NCI-H187 treated with DMSO at 0.1 percent for 48 hours (cell line): ENCODE measurements at places on chromosomes 12 and 14.

- DNase-seq, result no peak
Observed at GRCh38 chr12:8493084-8493483, 20.2 kb upstream of the CLEC4D start.

DNA sequence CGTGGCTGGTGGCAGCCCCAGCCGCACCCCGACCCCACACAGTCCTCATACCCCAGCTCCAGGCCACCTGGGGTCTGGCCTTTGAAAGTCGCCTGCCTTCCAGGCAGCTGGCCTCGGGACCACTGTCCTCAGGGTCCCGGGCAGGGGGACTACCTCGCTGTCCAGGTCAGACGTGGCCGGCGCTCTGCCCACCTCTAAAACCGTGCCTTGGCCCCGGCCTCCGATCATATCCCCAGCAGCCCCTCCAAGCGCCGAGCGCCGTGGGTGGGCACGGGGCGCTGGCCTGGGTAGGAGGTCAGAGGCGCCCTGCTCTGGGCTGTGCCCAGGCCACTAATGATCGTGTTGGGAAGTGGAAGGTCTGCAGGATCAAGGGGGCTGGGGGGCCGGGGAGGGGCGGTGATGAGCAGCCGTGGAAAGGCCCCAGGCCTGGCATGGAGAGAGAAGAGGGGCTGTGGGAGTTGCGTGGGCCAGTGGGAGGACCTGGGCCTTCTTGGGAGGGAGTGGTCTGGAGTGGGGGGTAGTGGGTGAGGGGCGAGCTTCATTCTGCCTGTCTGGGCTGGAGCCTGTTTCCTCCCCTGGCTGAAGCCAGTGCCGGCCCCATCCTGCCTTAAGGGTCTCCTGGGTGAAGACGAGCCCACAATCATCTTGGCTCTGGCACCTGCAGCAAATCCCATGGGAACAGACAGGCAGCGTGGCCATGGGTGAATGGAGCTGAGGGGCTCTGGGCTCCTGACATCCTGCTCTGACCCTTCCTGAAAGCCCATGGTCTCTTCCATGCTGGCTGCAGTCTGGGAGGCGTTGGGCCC, 4.9 kb downstream of the TMEM121 start:
- DNase-seq, result no peak

DNA sequence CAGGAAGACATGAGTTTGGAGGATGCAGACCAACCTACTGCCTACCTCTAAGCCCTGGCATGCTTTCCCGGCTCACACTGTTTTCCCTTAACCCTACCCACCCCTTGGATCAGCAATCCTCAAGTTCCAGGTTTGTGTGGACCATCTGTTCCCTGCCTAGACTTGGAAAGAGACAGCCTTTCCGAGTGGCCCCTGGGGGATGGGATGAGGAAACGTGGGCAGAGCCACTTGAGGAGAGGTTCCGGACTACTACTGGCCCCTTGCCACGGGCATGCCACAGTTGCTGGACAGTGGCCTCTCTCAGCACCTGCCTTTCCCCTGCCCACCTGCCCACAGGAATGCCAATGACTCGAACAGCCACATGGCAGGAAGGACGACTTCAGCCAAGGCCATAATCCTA, 135.9 kb downstream of the SLC15A4 start:
- no peak for DNase-seq

DNA sequence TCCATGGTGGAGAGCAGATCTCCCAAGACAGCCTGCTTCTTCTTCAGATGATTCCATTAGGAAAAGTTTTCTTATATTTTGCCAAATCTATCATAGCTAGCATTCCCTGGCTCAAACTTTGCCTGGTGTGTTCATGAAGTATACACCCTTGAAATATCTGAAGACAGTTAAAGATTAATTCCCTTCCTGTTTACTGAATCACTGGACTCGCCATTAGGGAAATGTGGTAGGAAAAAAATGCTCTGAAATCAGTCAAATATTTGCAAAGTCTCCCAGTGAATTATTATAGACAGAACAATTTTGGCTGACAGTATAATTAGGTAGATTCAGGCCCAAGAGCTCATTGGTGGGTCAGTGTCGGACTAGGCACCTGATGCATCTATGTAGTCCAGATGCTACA, 86.5 kb downstream of the PDZRN4 start:
- no peak for DNase-seq

DNA sequence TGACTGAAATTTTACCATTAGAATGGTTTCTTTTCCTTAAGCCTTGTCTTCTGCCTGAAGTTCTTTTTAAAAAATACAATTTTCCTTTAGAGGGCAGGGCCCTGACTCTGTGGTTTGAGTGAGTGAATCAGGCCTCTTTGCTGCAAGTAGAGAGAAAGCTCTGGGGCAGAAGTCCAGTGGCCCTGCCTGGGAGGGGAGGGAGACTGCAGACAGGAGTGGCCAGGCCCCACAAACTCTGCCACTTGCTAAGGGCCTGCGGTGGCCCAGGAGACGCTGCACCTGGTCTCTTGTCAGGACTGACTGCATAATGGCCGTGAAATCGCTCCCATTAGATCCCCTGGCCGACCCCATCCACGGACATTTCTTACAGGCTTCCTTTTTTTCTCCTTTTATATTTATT, 25.5 kb downstream of the TSPAN11 start:
- DNase-seq, result no peak

DNA sequence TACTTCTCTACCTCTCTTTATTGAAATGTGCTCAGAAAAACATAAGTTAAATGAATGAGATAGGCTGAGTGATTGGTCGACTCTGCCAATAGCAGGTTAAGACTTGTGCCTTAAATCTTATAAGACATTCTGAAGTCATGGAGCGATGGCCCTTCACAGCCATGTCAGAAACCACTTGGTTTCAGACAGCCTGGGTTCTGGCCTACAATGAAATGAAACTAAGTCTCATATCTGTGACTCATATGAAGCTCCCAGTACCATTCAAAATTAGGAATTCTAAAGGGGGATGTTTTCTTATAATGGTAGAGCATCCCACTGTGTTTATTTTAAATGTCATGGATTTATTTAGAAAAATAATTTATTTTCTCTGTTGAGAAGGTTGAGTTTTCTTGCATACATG, 42.6 kb downstream of the PLXNC1 start:
- DNase-seq, result no peak

GRCh38 chr12:130044991-130045621, 117.2 kb upstream of the FZD10 start:
- no peak for DNase-seq

- DNase-seq, result no peak
Observed at GRCh38 chr14:75554482-75554881, 23.9 kb upstream of the FLVCR2 start.

- no peak for DNase-seq
Observed at GRCh38 chr12:77402716-77403115, 337.3 kb upstream of the E2F7 start.

GRCh38 chr14:61438497-61438859, 117.1 kb downstream of the PRKCH start:
- no peak for DNase-seq

GRCh38 chr12:6620137-6620884, 13.1 kb upstream of the CHD4 start:
- DNase-seq, result no peak
